ENCODE measurements at places on chromosomes 7 and 10.

DNA sequence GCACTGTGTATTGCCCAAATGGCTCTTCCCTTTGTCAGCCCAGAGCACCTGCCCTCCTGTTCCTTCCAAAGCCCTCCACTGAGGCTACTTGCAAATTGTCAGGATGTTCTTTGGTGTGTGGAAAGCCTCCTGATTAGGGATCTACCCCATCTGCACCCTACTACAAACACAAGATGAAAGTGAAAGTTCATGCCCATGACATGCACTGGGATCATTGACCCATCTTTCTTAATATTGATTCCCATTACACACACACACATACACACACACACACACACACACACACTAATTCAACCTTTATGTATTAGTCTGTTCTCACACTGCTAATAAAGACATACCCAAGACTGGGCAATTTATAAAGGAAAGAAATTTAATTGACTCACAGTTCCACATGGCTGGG lies 213.7 kb upstream of the IGFBP3 start:
- no peak for DNase-seq

GRCh38 chr7:108247614-108248013 lies 117.5 kb upstream of the LAMB4 start:
- no peak for DNase-seq

GRCh38 chr7:114152314-114152938 lies 233.6 kb upstream of the PPP1R3A start:
- DNase-seq = no peak

GRCh38 chr7:98655611-98656010 lies 38.5 kb downstream of the NPTX2 start:
- no peak for DNase-seq

DNA sequence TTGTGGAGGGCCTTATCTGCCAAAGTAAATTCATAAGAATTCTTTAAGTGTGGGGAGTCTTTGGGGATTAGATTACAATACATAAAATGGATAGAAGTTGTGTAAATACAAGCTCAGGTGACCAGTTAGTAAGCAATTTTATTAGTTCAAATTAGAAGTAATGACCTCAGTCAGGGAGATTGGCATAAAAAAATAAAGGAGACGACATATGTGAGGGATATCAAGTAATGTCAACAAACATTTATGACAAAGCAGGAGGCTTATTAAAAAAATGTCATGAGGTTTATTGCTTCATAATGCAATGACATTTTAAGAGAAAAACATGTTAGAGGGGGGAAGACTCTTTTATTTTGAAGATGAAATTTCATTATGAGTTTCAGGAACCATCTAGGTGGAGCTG lies 1137.0 kb upstream of the PHF14 start:
- no peak for DNase-seq
